ENCODE measurements at places on chromosomes 13 and 19. TPM values are rescaled to one million over a fixed set of nuclear protein-coding genes. Genes with fewer than 3 reads are reported as not detected.

Gene UPF3A
- 35.6 TPM for total RNA-seq

Gene HNRNPM
- 131 TPM for total RNA-seq

DNA sequence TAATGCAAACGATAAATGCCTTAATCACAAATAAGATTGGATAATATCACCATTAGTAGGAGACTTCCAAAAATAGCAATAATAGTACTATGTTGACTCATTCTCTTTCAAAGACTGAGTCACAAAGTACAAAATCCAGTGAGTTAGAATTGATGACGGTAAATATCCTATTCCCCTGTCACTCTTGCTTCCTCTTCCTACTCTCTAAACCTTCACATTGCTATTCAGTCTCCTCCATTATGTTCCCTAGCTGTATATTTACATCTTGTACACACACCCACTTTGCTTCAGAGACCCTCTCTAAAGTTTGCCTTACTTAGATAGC is 26.3 kb upstream of the INTS6 start:
- DNase-seq: no peak

Gene ZNF471
- 5.9 TPM for total RNA-seq

Gene FPR3
- 41.0 TPM for total RNA-seq

GRCh38 chr19:1882089-1882785 is 3.1 kb downstream of the ABHD17A start:
- no peak for DNase-seq

Gene UBL3
- total RNA-seq: 56.1 TPM

Gene PPM1N
- 0.67 TPM for total RNA-seq

Gene PSG4
- total RNA-seq: not detected

- DNase-seq: no peak
These were observed 318.9 kb downstream of the DLEU7 start for GRCh38 chr13:50524560-50524959.

Gene WDR83
- 10.9 TPM for total RNA-seq

Gene ZSCAN1
- total RNA-seq: not detected

Gene THSD1
- total RNA-seq: 17.3 TPM

DNA sequence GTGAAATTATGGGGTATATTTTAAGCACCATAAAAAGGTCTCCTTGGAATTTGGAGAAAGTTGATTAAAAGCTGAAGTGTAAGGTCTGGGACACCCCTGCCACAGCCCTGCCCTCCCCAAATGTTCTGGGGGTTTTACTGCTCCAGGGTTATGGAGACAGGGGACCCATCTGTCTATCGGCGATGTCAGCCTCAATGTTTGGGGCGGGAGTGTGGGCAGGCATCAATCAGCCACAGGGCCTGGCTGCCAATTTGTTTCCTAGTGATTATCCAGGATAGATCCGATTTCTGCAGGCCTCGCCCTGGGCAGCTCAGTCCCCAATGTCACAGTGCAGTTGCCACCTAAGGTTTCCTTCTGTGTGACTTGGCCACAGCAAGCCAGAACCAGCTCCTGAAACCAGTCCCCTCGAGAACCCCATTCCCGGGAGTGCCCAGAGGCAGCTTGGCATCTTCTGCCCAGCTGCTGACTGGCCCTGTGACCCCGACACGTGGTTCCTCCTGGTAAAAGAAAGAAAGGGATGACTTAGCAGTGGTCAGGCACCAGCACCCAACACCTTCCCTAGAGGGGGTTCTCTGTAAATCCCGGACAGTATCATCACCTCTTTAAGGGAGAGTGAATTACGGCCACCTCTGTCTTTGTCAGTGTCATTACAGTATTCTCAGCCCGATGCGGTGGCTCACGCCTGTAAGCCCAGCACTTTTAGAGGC is 41.6 kb downstream of the MYO9B start:
- DNase-seq: no peak

DNA sequence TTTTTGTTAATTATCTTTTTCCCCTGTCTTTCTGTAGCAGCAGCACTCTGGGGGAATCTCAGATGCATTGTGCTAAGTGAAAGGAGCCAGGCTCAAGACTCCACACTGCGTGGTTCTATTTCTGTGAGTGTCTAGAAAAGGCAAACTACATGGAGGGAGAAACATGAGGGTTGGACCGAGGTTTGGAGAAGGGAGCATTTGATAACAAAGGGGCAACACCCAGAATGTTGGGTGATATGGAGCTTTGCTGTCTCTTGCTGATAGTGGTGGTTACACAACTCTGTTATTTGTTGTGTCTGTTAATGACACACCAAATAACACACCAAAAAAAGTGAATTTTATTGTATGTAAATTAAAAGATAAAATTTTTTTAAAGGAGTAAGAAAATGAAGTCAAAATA is 107.8 kb downstream of the COL4A2 start:
- no peak for DNase-seq

- DNase-seq: peak; percentile 62
These were observed 60.5 kb downstream of the CCNE1 start for GRCh38 chr19:29872224-29872731.

DNA sequence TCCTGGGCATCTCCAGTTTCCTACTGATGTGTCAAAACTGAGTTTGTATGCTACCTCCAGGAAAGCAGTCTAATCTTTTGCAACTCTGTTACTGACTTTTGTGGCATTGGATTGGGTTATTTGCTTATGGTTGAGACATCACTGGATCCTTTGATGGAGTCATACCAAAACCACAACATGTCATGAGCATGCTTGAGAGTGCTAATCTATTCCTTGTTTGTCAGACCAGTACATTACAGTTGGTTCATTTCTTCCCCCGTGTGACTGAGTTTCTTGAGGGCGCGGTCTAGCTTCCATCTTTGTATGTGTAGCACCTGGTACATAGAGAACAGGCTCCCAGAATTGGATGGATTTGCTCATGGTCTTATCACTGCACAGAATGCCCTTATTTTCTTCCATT is 43.2 kb downstream of the SUGT1 start:
- DNase-seq: no peak

Gene IRGC
- not detected for total RNA-seq
